ENCODE measurements at places on chromosomes 5 and 9.
A peak's percentile ranks its signal among the peaks of the same experiment; 100 is the strongest.

- no peak for DNase-seq
These were observed 69.7 kb downstream of the ARHGAP26 start for GRCh38 chr5:142839711-142840346.

- DNase-seq = no peak
These were observed 3.1 kb upstream of the IL7R start for GRCh38 chr5:35853631-35854030.

GRCh38 chr5:168329302-168329701, 37.9 kb downstream of the WWC1 start:
- DNase-seq = no peak

GRCh38 chr5:132759114-132760048, 12.2 kb downstream of the CCNI2 start:
- no peak for DNase-seq

GRCh38 chr5:139659695-139660101, 11.5 kb downstream of the CXXC5 start:
- DNase-seq = no peak

DNA sequence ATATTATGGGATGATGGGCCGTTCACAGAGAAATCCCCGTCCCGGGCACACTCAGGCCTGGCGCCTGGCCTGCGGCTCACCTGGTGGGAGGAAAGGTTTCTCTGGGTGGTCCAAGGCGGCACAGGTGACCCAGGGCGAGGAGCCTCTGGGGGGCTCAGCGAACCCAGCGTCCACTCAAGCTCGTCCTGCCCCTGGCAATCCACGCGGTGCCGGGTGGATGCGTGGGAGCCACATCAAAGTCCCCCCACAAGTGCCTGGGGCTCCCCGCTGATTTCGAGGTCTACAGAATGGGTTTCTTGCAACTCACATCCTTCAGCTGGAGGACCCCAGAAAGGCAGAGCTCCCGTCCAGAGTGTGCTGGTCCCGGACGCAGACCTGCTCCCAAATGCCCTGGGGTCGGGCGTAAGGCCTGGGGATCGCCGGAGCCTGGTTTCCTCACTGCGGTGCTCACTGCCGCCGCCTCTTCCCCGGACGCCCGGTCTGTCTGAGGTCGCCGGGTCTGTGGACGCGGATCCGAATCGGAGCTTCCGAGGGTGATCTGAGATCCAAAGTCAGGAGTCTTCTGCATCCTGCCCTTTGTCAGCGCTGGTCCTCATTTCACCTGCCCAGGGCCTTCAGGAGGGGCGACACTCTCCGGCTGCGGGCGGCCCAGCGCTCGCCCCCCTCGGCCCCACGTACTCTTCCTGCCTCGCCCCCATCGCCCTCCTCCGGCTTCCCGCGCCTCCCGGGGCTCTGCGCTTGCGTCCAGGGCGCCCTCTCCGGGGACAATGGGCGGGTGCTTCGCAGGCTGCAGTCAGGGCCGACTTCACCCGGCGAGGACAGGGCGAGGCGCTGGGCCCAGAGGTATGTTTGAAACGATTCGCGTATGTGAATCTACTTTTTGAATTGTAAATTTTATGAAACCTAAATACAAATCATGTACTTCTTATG, 20.0 kb upstream of the RUFY1 start:
- DNase-seq = peak; percentile 10

GRCh38 chr9:16126042-16126441, 573.2 kb downstream of the CCDC171 start:
- DNase-seq = peak; percentile 96

GRCh38 chr9:115601434-115601833, 483.5 kb upstream of the TNC start:
- DNase-seq = no peak

GRCh38 chr9:18569941-18570630, 96.1 kb downstream of the ADAMTSL1 start:
- DNase-seq = no peak

DNA sequence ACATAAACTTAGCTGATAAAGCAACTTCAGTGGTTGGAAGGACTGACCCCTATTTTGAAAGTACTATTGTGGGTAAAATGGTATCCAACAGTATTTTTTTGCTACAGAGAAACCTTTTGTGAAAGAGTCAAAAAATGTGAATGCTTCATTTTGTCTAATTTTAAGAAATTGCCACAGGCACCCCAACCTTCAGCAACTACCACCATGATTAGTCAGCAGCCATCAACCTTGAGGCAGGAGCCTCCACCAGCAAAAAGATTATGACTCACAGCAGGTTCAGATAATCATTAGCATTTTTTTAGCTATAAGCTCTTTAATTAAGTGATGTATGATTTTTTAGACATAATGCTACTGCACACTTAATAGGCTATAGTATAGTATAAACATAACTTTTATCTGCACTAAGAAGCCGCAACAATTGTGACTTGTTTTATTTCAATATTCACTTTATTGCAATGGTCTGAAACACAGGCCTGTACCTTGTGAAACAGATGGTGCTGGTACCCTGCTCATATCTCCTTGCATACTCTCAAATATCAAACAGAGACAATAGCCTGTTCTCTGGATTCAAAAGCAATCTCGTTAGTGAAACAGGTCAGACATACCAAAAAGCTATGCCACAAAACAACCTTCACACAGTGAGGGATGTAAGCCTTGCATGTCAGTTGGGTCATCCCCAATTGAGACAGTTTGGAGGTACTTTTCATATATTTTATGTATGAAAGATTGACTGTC, 261.2 kb upstream of the FAM174A start:
- peak; percentile 29 for DNase-seq

GRCh38 chr5:135329913-135330797, 68.9 kb downstream of the MACROH2A1 start:
- DNase-seq = no peak

GRCh38 chr9:75455444-75455921, 367.2 kb downstream of the OSTF1 start:
- peak; percentile 5 for DNase-seq

DNA sequence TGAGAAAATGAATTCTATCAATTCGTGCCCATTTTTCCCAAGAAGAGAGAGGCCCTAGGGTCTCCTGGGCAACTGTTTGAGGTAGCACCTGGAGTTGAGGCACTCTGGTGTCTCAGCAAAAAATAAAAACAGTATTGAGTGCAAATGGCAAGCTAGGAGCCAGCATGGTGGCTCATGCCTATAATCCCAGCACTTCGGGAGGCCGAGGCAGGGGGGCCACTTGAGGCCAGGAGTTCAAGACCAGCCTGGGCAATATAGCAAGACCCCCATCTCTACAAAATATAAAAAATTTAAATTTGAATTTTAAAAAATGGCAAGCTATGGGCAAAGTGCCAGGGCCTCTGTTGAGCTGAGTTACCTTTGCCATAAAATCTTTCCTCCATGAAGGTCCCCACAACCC, 136.0 kb downstream of the CDK5RAP2 start:
- no peak for DNase-seq

GRCh38 chr5:4511996-4512656, 628.0 kb upstream of the ADAMTS16 start:
- DNase-seq = peak; percentile 10

GRCh38 chr5:148125641-148126040, 42.7 kb upstream of the SPINK14 start:
- DNase-seq = no peak

DNA sequence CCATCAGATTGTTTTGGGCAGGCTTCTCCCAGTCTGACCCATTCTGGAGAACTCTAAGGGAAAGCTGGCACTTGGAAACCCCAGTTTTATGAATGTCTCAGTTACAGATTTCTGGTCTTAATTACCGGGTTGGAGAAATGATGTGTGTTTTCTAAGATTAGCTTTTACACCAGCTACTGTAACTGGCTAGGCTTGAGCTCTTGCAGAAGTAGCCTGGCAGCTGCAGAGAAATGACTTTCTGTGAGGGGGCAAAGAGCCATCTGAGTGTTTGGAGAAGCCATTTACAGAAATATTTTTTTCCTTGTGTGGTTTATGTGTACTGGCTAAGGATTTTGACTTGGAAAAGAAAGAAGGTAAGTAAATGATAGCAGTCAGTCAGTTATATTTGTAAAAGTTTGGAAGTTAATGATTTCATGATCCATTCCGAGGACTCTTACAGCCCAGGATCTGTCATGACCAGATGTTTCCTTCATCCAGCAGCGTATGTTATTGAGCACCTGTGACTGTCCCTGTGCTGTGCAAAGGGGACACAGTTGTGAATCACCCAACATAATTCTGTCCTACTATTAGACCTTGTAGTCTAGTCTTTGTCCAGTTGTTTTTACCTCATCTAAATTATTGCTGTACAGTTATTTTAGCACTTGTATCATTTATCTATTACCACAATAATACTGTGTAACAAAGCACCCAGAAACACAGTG, 53.7 kb upstream of the GDNF start:
- DNase-seq = no peak

- peak; percentile 23 for DNase-seq
These were observed 134.2 kb downstream of the RNF180 start for GRCh38 chr5:64299805-64300204.

DNA sequence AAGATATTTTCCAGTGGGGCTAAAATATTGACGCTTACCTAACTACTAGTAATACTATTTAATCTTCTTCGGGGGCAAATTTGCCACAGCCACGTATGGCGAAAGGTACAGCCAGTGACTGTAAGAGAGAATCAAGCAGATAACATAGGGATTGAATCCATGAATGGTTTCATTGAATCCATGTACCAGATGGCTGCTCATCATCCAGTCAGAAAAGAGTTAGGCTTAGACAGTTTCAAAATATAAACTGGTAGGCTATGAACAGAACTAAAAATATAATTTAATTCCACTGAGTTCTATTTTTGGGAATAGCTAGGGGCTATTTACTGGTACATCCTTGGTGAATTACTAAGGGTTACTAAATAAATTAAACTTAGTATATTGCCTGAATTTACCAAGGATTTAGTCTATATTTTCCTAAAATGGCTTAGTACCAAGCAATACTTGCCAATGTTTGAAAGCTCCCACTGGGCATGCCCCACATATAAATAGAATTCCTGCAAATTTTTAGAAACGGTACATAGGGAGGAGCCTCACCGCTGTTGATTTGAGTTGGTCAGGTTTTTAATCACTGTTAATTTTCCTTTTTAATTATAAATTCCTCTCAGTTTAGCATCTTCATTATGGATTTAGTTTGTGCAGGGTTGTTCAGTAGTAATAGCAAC, 55.8 kb upstream of the VLDLR start:
- DNase-seq = no peak

- DNase-seq = no peak
These were observed 278.7 kb downstream of the NPR3 start for GRCh38 chr5:32989815-32990214.

GRCh38 chr5:108735790-108736189, 11.9 kb upstream of the FER start:
- DNase-seq = peak; percentile 49

DNA sequence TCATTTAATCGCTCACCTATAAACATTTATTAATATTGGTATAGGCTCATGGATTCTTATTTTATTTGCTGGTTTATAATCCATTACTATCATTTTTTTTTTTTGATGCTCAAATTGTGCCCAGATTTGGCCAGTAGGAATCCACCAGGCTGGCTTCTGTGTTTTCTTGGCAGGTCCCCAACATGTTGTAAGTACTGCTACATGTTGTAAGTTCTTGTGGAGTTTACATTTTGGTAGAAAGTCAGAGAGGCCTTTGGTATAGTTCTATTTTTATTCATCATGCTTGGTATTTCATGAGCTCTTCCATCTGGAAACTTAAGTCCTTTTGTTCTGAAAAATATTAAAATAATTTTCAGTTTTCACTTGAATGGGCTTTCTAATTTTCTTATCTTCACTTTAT, 47.1 kb downstream of the MAT2B start:
- no peak for DNase-seq

- DNase-seq = no peak
These were observed 311.5 kb downstream of the COX7C start for GRCh38 chr5:86929123-86929766.

DNA sequence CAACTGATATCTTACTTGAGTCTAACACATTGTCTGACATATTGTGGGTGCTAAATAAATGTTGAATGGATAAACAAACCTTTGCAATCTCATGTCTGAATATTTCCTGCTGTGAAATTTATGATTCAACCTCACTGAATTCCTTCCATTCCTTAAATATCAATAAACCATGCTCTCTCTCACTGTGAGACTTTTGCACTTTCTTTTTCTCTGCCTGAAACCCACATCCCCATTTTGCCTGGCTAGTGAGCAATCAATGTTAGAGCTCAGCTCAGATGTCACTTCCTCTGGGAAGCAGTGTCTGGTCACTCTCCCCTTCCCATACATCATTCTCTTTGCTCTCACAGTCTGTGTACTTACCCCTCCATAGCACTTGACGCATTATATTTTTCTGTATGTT, 383.7 kb upstream of the TRPC7 start:
- peak; percentile 51 for DNase-seq

Data from astrocyte (in vitro differentiated cells and primary cell).